Amygdala (tissue), 56 donors: ENCODE measurements at places on chromosomes 4 and X.

GRCh38 chr4:141788169-141788915 is 152.0 kb downstream of the IL15 start:
- DNase-seq: no peak

- DNase-seq: peak; percentile 68
These were observed 569 bp downstream of the RPS3A start for GRCh38 chr4:151099976-151100417.

DNA sequence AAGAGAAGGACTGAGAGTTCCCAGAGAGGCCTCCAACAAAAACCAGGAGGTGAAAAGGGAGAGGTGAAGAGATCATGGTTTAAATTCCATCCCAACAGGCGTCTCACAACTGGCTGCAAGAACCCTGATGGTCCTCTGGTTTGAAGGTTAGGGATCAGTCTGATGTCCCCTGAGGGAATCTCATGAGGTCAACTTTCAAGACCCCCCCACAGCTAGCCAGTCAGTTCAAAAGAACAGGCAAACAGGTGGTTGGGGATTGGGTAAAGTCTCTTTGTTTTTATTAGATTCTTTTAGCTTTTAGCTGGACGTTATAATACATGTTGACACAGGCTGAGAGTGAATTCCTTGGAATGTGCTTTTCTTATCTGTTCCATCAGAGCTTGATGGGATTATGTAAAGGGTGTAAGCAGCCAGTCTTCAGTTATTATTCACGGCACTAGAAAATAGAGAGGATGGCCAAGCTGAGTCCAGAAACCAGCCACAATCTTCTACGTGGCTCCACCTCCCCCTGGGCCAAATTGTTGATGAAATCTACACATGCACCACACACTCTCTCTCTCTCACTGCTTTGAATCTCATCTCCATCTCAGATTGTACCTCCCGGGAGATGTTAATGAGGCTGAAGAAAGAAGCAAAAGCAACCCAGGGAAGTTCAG is 20.8 kb downstream of the ENPP6 start:
- no peak for DNase-seq

DNA sequence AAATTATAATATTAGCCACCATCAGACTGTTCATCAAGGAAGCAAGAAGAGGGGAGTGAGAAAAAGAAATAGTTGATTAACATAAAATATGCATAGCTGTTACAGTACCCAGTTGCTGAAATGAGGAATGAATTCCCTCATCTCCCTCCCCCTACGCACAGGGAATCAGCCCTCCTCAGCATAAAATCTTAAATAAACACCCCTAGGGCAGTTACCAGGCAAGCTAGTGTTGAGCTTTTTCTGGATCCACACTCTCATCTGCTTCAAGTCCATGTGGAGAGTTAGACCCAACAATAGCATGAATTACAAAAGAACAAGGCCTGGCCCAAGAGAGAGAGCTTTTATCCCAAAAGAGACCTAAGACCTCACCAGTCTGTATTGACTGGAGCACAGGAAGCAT is 19.0 kb upstream of the SYTL4 start:
- no peak for DNase-seq

DNA sequence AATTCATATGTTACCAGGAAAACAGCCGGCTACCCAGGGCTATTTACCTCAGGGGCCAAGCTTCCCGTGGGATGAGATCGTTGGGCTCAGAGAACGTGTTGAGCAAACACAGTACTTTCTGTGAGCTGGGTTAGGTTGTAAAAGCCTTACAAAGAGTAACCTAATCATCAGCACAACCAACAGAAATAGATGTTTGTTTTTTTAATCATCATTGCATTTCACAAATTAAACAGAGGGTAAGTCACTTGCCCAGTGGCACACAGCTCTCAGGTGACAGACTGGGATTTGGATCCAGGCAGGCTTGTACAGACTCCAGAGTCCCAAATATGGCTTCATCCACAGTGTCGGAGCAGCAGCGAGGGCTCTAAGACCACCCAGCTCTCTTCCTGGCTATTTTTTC is 20.1 kb downstream of the SPON2 start:
- DNase-seq: no peak

GRCh38 chr4:23091711-23092110 is 399.0 kb downstream of the GBA3 start:
- DNase-seq: no peak

- no peak for DNase-seq
These were observed 154.6 kb upstream of the RPS6KA3 start for GRCh38 chrX:20421275-20421674.

- DNase-seq: no peak
These were observed 70.7 kb downstream of the PPP3CA start for GRCh38 chr4:101276661-101277060.

DNA sequence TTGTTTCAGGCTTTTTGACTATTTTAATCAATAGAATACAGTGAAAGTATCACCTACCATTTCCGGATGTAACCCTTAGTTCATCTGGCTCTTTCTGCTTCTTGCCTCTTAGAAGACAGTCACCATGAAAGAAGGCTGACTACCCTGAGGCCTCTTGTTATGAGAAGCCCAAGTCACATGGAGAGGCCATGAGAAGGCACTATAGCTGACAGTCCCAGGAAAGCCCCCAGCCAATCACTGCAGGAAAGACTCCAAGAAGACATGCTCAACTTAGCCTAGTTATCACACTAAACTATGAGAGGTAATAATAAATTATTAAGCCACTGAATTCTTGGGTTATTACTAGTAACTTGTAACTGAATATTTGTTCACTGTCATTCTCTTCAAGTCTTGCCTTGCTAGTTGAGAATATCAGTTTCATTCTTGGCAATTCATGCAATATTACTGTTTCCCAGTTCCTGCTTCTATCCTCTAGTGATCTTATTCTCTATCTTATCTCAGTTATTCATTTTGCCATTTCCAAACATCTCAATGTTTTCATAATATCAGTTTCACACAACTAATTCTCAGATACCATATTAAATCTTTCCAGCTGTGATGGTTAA is 57.1 kb upstream of the GUCY1A1 start:
- no peak for DNase-seq

- no peak for DNase-seq
These were observed 87.0 kb downstream of the BCOR start for GRCh38 chrX:40010550-40011321.

DNA sequence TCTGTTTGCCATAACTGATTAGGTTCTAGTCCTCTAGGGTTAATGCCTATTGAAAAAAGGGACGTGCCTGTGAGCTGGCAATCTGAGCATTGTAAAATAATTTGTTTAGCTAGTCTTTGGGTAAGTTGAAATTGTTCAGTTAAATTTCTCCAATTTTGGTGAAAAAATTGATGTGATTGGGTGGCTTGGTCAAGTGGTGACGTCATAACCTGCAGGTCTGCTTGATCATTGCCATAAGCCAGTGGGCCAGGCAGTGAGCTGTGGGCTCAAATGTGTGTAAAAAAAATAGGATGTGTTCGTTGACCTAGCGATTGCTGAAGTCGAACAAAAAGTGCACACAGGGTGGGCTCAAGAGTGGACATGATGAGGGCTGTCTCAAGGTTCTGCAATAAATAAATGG is 193.3 kb downstream of the ZC4H2 start:
- DNase-seq: no peak

GRCh38 chrX:2848871-2849301 is 20.2 kb downstream of the GYG2 start:
- DNase-seq: no peak
